Activated CD4-positive, alpha-beta T cell treated with anti-CD3 and anti-CD28 coated beads, Interleukin-10, Interleukin-2, amounts not matched to agents 100 ng/mL and 50 ng/mL, durations not matched to agents 16 hours and 8 hours (primary cell): ENCODE measurements at places on chromosomes 3 and 15.

DNA sequence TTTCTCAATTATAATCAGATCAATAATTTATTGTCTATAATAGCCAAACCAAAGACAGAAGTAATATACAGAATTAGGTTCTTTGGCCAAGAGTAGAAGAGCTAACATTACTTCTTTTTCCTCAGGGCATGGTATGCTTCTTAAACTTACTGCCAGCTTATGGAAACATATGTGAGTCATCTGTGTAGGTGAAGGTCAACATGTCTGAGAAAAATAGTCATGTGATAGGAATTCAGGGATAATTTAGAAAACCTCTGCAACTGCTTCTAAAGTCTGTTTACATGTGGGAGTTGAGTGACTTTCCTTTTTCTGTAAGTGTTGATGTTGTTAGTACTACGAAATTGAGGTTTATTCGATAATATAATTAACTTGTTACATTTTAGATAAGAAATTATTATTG lies 19.2 kb upstream of the MAP6D1 start:
- peak; percentile 18 for DNase-seq

- no peak for DNase-seq
Observed at GRCh38 chr3:96209699-96210098, 604.7 kb upstream of the EPHA6 start.

DNA sequence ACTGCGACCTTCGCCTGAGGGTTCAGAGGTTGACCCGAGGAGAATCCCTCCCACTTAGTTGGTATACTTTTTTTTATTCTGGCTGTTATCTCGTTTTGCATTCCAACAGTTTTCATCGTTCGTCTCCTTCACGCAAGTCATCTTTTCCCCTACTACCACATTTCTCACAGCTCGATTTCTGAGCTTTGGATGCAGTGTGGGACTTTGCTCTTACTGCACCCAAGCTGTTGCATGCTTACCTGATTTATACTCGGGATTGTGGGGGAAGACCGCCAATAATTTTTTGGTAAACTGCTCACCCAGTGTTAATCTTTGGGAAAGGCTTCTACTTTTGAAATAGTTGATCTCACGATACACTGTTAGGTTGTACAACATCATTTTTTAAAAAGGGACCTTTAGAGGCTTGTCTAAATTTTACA lies 702 bp downstream of the TBC1D23 start:
- no peak for DNase-seq

GRCh38 chr3:71564361-71564760 lies 19.2 kb downstream of the FOXP1 start:
- no peak for DNase-seq

DNA sequence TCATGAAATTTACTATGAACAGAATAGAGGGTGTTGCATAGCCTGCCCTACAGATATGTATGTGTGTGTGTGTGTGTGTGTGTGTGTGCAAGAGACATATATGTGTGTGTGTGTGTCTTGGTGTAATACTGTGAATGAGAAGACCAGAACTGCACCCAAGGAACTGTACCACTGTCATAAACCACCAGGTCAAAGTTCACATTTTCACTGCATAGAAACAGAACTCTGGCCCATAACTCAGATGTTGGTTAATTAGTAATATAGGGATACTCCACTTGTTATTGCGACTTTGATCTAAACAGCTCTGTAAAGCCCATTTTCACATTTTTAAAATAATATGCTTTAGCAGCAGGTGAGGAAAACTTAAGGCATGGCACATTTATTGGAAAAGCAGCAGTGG lies 111.8 kb downstream of the IGF2BP2 start:
- no peak for DNase-seq

- no peak for DNase-seq
Observed at GRCh38 chr3:195751560-195751959, 30.8 kb downstream of the MUC20 start.

- no peak for DNase-seq
Observed at GRCh38 chr3:145070795-145071194, 1090.2 kb downstream of the PLOD2 start.

GRCh38 chr3:189756582-189757078 lies 125.4 kb downstream of the TP63 start:
- no peak for DNase-seq

- peak; percentile 22 for DNase-seq
Observed at GRCh38 chr3:184345317-184346144, 8.1 kb downstream of the FAM131A start.

GRCh38 chr3:55075846-55076245 lies 148.0 kb upstream of the LRTM1 start:
- DNase-seq, result no peak

GRCh38 chr3:143329567-143330211 lies 210.1 kb downstream of the CHST2 start:
- no peak for DNase-seq

DNA sequence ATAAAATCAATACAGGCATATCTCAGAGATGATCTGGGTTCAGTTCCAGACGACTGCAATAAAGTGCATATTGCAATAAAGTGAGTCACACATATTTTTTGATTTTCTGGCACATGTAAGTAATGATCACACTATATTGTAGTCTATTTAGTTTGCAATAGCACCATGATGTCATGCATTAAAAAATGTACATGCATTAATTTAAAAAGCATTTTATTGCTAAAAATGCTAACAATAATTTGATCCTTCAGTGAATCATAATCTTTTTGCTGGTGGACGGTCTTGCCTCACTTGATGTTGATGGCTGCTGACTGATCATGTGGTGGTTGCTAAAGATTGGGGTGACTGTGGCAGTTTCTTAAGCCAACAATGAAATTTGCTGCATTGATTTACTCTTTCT lies 511.1 kb downstream of the OTOL1 start:
- DNase-seq, result no peak

GRCh38 chr15:56737791-56738190 lies 4.5 kb upstream of the ZNF280D start:
- no peak for DNase-seq

DNA sequence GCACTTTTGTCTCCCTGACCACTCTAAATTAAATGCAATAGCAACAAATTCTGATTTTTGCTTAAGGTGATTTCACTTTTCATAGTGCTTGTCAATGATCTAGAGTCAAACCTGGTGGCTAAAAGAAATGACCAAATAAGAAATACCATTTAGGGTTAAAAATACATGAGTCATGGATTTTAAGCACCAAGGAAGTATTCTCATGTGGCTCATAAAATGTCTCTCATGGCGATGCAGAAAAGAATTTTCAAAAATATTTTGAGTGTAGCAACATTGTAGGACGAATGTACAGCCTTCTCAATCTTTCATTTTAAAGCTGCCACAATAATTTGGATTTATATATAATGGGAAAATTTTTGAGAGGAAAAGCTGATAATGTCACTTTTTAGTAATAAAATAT lies 193.6 kb downstream of the EPHA3 start:
- DNase-seq, result no peak

- no peak for DNase-seq
Observed at GRCh38 chr3:107416138-107416537, 38.9 kb downstream of the CCDC54 start.

- no peak for DNase-seq
Observed at GRCh38 chr3:160472344-160472743, 22.8 kb upstream of the TRIM59 start.

GRCh38 chr3:149808209-149808829 lies 4.7 kb upstream of the RNF13 start:
- peak; percentile 58 for DNase-seq

DNA sequence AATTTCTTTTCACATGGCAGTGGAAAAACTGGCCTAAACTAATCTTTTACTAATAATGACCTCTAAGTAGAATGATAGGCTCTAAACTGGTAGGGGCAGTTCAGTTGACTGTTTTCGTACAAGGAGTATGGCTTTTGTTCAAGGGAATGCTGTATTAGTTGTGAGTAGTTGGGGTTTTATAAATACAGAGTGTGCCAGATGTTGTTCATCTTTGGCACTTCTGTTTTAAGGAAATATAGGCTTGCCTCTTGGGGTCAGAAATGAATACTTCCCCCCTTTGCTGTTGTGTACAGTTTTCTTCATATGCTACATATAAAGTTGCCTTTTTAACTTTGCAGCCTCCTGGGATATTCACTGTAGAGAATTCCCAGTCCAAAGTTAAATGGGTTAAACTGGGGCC lies 181.0 kb upstream of the CGNL1 start:
- DNase-seq, result no peak

DNA sequence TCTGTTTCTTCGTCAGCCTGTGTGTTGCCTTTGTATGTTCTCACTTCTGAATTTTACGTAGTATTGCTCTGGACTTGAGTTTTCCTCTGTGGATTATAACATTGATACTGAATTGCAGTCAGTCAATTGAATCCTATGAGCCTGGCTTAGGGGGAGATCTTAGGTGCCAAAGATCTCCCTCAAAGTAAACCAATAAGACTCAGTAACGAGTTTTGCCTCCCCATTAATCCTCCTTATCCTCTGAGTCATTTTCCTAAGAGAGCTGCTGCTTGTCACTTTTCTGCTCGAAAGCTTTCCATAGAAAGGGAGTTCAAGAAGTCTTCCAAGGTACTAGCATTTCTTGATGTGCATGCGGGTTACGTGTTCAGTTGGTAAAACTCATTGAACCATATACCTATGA lies 126.4 kb downstream of the CHDH start:
- DNase-seq, result no peak

DNA sequence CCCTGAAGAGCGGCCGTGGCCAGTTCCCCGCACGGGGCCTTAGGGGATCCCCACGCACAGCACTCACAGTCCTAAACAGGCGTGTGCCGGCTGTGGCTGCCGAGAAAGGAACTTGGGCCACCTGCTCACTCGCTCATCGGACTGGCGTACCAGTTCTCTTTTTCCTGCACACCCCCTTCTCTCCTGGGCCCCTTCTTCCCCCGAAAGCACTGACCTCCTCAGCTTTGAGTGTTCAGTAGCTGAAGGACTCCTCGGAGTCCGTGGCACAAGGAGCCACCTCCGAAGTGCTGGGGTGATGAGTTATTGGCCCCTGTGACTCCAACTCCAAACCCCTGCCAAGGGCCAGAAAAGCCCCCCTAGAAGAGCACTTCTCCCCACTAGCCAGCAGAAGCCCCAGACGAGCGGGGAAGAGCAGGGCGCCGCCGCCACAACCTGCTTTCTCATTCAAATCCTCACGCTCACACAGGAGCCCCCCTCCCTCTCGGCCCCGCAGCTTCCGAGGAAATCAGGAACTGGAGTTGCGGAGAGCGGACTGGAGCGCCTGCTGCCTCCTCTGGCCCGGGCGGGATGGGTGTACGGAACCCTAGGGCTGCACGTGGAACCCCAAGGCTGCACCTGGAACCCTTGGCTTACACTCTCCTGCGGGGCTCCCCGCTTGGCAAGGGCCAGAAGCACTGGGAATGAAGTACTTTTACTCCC lies at the start of gene PLCH1:
PLCH1 (minus strand) TSS at position 446 of the 699 bp plus-strand sequence. CDS start 40,847 bp downstream, outside the sequence.
- DNase-seq, result peak; percentile 31

- peak; percentile 37 for DNase-seq
Observed at GRCh38 chr3:125313060-125313635, 62.0 kb downstream of the ZNF148 start.

GRCh38 chr3:195212033-195212748 lies 58.8 kb downstream of the XXYLT1 start:
- DNase-seq, result no peak

DNA sequence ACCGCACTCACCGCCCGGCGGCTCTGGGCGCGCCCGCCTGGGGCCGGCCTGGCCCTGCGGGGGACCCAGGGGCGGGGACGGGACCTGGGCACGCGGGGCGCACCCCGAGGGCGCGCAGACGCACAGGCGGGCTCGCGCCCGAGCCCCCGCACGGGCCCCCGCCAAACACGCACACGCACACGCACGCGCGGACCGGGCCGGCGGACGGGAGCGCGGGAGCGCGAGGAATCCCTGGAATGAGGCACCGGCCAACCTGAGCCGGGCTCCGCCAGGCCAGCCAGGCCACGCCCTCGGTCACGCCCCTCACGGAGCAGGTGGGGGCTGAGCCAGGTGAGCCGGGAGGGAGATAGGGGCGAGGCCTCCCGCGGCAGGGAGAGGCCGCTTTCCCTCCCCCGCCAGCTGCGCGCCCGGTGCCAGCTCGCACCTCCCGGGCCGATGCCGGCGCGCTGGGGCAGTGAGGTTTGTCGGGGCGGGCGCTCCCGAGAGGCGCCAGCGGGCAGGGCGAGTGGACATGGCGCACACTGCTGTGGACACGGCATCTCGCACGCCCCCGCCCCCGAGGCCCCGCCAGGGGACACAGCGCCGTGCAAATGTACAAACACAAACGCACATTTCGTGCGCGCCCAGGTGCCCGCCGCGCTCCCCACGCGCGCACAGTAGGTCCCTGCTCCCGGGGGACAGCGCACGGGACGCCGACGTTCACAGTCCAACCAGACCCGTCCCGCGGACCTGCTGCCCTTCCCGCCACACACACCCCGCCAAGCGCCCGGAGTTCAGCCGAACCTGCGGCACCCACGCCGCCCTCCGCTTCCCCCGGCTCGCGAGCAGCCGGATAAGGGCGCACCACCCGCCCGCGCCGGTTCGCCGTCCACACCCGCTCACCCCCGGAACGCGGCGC lies 75.9 kb upstream of the VGLL4 start:
- DNase-seq, result peak; percentile 66

DNA sequence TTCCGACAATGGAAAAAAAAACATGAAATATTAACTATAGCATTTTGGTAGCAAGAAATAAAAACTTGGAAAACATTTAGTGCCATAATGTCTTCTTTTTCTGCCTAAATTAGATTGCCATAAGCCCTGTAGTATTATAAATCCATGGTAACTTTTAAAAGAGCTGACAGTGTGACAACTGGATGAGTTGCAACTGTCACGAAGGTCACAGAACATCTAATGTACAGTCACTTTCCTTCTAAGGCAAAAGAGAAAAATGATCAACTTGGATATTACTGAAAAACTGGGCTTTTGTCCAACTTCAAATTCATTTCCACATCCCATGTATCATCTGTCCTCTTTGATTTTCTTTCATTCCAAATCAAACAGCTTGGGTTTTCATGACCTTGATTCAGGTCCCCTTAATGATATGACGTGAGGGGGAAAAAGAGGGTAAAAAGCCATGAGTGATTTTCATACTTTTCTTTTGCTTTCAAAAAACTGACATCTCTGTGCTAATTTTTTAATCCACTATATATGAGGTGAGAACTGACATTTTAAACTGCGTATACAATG lies 602 bp downstream of the CPB1 start:
- DNase-seq, result no peak
